ENCODE measurements at places on chromosomes 6 and 20. TPM values are rescaled to one million over a fixed set of nuclear protein-coding genes. Genes with fewer than 3 reads are reported as not detected.

The ISM1 gene
- 0.76 TPM for polyA plus RNA-seq

The CPNE5 gene
- 2.5 TPM for polyA plus RNA-seq

The TCF21 gene
- polyA plus RNA-seq, result not detected

The DTD1 gene
- 40.6 TPM for polyA plus RNA-seq

The GFOD1 gene
- 0.06 TPM for polyA plus RNA-seq

The L3MBTL1 gene
- 1.5 TPM for polyA plus RNA-seq

The HDAC2 gene
- polyA plus RNA-seq, result 71.5 TPM

The SYCP2 gene
- 0.32 TPM for polyA plus RNA-seq

The SIRPD gene
- polyA plus RNA-seq, result 0.16 TPM

The KIF25 gene
- polyA plus RNA-seq, result not detected

The B3GAT2 gene
- 0.16 TPM for polyA plus RNA-seq

The ZKSCAN3 gene
- polyA plus RNA-seq, result 3.2 TPM

The PFDN4 gene
- polyA plus RNA-seq, result 73.9 TPM

The PHACTR3 gene
- not detected for polyA plus RNA-seq

The NKX2-4 gene
- not detected for polyA plus RNA-seq

The BNIP5 gene
- not detected for polyA plus RNA-seq

The HLA-DRA gene
- polyA plus RNA-seq, result 118 TPM

The HLA-DRB1 gene
- polyA plus RNA-seq, result 306 TPM

The KIAA0408 gene
- polyA plus RNA-seq, result 0.24 TPM

The FHL5 gene
- not detected for polyA plus RNA-seq

The BTNL2 gene
- polyA plus RNA-seq, result not detected
